LoVo (cell line): ENCODE measurements at places on chromosomes 5 and 9.

- DNase-seq, result no peak
Observed at GRCh38 chr5:164153469-164154172, 648.2 kb downstream of the MAT2B start.

- no peak for DNase-seq
Observed at GRCh38 chr9:35549441-35549840, 55.6 kb upstream of the TESK1 start.

DNA sequence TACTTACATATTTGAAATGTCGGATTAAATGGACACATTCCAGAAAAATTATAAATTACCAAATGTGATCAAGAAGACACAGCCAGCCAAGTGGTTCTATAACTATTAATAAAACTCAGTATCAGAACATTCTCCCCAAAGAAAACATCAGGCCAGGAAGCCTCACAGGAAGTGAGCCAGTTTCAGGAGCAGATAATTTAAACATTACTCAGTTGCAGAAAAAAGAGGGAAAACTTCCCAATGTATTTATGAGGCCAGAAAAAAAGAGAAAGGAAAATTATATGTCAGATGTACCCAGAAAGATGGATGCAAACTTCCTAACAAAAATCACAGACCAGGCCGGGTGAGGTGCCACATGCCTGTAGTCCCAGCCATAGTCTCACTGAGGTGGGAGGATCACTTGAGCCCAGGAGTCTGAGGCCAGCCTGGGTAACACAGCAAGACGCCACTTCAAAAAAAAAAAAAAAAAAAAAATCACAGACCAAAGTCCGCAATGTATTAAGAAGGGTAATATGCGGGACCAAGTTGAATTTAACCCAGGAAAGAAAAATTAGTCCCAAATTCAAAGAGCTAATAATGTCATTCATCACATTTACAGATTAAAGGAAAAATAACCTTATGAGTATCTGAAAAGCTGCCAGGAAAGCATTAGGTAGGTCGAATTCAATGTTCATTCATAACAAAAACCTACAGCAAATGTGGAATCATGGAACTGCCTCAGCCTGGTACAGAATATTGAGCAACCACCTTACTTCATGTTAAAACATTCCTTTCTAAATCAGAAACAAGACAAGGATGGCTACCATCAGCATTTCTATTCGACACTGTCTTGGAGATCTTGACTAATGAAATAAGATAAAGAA is 37.2 kb upstream of the NRARP start:
- DNase-seq, result no peak

- DNase-seq, result peak; percentile 32
Observed at GRCh38 chr5:43601454-43602260, 1.3 kb upstream of the NNT start.

GRCh38 chr5:14373685-14374084 is 207.9 kb upstream of the OTULINL start:
- no peak for DNase-seq

- no peak for DNase-seq
Observed at GRCh38 chr5:81486711-81487110, 92.8 kb upstream of the ACOT12 start.

DNA sequence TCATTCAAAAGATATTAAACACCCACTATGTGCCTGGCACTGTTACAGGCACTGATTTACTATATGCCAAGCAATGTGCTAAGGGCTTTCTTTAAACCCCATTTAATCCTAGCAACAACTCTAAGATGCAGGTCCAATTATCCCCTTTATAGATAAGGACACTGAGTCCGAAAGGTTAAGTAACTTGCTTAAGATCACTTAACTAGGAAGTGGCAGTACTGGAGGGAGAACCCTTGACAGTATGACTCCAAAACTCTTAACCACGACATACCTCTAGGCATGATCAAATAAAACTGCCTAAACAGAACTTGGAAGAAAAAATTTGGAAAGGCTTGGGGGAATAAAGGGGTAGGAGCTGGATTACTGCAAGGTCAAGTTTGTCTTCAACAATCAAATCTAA is 1.7 kb downstream of the RAB14 start:
- DNase-seq, result no peak

DNA sequence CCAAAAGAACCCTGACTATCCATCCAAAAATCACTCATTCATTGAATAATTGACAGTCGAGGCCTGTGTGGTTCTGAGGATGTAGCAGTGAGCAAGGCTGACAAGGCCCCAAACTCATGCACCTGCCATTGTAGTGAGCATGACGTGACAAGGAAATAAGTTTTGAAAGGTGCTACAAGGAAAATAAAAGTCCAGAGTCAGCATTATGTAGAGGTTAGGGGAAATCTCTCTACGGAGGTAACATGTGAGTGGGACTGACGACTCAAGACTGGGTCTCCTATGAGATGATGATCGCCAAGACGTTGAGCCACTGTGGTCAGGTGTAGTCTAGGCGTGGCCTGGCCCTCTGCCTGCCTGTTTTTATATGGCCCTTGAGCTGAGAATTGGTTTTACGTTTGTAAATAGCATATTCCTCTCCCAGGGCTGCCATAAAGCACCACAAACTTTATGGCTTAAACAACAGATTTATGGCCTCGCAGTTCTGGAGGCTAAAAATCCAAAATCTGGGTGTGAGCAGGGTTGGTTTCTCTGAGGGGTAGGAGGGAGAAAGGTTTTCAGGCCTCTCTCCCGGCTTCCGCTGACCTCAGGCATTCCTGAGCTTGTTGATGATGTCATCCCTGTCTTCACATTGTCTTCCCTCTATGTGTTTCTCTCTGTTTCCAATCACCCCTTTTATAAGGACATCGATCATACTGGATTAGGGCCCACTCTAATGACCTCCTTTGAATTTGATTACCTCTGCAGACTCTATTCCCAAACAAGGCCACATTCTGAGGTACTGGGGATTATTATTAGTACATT is 206.4 kb upstream of the EGFLAM start:
- no peak for DNase-seq

DNA sequence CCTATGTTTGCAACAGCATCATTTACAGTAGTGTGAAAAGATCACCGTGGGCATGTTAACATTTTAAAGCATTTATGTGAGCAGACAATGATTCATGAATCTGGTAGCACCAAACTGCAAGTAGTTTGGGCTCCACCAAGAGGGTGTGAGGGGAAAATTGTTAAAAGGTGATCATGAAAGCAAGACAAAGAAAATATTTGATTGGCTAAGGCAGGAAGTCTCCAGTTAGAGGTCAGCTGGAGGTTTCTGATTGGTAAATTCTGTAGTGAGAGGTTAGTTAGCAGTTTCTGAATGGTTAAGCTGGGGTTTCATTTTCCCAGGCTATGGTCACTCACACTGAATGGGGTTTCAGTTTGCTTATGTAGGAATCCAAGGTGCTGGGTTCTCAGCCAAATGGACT is 13.5 kb upstream of the DRD1 start:
- DNase-seq, result no peak

- DNase-seq, result no peak
Observed at GRCh38 chr9:33295571-33295970, 5.3 kb downstream of the NFX1 start.

- DNase-seq, result no peak
Observed at GRCh38 chr9:37374892-37375291, 47.6 kb upstream of the GRHPR start.

- no peak for DNase-seq
Observed at GRCh38 chr5:69113851-69114250, 20.0 kb downstream of the SLC30A5 start.

DNA sequence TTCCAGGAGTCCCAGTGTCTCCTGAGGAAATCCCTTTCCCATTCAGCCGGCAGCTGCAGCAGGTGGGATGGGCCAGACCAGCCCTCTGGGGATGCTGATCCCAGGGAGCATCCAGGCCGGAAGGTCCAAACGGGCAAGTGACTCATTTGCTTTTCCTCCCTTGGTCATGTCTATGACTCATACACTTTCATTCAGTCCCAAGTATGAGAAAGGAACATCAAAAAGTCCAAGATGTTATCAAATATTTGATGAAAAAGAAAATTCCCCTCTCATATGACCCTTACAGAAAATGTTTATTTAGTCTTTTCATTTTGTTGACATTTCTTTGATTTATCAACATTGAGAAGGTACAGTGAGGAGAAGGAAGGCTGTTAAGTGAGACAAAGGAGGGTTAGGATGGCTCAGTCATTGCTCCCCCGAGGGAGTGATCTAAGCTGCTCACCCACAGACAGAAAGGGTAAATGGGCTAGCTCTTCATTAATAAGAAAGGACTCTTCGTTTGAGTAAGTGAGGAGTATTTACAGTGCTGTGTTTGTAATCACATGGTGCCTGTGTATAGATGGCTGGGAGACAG is 117.6 kb upstream of the ANKRD55 start:
- peak; percentile 91 for DNase-seq
